ENCODE measurements at places on chromosomes 2 and 18.

- DNase-seq = no peak
These were observed 154.8 kb upstream of the PGAP1 start for GRCh38 chr2:197081294-197081693.

DNA sequence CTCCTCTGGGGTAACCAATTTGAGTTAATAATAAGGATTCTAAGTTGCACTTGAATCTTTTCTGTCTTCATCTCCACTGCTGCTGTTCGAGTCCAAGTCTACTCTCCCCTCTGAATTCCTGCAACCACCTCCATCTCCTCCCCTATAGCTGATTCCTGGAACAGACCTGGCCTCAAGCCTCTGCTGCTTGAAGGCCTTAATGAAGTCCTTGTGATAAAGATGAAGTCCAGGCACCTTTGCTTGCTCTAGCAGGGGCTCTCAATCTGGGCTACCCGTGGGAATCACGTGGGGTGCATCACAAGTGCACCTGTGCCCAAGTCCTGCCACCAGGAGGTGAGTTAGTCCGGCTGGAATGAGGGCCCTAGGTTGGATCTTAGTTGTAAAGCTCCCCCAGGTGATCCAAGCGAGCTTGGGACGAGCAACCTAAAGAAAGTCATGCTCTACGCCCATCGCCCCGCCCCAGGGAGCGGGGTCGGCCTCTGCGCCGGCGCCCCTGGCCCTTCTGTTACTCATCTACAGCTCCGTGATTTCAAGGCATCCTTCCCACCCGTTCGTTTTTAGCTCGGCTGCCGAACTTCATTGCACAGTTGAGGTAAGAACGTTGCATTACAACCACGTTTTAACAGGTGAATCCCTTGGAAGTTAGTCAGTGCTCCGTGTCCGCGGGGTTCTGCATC is 905 bp upstream of the IAH1 start:
- DNase-seq = no peak

DNA sequence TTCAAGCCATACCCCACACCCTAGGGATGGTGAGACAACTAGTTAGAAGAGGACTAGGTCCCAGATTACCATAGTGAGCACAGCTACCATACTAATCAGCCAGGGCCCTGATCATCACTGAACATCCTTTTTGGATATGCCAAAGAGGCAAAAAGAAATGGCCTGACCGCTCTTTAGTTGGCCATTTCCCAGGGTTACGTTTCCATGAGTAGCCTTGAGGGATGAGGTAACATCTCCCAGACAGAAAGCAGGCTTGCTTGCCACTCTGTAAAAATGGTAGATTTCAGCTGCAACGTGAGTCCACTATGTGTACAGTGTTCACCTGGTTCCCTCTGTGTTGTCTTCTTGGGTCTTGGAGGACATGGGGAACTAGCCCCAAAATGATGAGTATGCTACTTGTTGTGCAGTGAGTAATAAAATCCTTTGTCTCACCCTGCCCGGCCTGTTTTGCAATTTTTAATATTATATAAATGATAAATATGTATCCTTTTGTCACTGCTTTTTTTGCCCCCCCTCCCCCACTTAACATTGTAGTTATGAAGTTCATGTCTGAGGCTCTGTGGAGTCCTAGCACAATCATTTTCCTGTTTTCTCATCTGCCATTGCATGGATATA is 8.9 kb upstream of the GALM start:
- DNase-seq = no peak

- DNase-seq = no peak
These were observed 7.7 kb upstream of the NBAS start for GRCh38 chr2:15568874-15569273.

- no peak for DNase-seq
These were observed 55.9 kb downstream of the SDC1 start for GRCh38 chr2:20168727-20169696.

GRCh38 chr2:137838255-137839092 is 125.8 kb upstream of the HNMT start:
- DNase-seq = peak; percentile 45

GRCh38 chr18:36038102-36038663 is 29.2 kb downstream of the RPRD1A start:
- DNase-seq = no peak

- DNase-seq = no peak
These were observed 318.5 kb downstream of the FBXO15 start for GRCh38 chr18:73829146-73829545.

GRCh38 chr2:173708806-173709205 is 256.4 kb downstream of the SP3 start:
- DNase-seq = no peak

DNA sequence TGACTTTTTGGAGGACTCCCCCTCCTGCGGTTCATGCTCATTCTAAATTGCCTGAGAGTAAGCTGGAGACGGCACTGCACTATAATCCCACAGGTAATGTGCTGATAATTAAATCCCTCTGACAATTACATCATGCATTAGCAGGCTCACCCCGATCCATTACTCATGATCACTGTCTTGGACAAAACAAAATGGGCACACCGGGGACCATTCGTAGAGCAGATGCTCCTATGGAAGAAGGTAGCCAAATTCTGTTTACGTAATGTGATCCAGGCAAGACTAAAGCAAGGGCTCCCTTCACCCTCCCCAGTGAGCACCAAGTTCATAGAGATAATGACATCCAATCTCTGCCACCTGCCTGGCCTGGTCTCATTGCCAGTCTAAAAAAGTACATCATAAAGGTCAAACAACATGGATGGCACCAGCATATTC is 657.1 kb upstream of the SOX11 start:
- no peak for DNase-seq

GRCh38 chr2:46937471-46937901 is 21.9 kb upstream of the MCFD2 start:
- no peak for DNase-seq

DNA sequence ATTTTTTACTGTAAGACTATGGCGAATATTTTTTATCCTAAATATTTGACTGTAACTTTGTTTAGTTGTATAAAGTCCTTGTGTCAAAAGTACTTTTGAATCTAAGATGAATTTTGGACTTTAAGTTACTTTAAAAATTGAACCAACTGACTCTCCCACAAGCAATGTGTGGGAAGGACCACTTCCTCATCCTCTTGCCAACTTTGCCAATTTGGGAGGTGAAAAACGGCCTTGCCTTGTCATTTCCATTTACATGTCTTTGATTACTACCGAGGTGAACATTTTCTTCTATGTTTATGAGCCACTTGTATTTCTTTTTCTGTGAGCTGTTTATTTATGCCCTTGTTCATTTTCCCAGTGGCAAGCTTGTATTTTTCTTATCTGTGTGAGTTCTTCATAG is 12.8 kb upstream of the MSGN1 start:
- no peak for DNase-seq

DNA sequence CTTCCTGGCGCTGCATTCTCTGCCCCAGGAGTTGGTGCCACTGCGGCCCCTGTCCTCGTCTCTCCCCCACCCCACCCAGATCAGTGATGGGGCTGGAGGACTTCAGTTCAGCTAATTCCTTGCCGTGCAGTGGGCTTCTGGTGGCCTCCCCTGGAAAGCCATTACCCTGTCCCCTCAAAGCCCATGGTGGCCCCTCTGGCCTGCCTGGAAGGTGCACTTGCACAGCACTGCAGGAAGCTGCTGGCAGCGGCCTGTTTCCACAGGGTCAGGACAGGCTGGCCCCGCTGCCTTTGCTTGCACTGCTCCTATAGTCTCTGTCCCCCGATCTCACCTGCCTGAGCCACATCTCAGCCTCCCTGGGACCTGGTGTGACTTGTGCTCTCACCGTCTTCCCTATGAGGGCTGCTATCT is 105.1 kb downstream of the USP40 start:
- no peak for DNase-seq

DNA sequence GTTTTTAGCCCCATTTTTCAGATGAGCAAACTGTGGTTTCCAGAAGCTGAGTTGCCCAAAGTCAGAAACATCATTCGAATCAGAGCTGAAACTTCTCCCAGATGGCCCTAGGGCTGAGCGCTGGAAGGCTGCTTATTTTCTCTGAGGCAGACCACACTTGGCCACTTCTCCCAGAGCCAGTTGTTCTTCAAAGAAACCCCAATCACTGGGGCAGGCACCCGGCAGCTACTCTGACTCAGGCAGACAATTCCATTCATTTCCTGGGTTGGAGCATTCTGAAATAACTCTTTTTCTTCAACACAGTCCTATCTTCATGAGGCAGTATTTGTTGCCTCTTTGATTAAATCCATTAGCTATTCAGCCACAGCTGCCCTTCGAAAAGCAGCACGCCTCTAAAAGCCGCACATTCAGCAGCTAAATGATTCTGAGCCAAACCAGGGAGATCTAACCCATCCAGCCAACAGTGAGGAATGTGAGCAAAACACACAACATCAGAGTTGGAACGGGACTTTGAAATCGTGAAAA is 40.9 kb downstream of the LRATD1 start:
- no peak for DNase-seq

DNA sequence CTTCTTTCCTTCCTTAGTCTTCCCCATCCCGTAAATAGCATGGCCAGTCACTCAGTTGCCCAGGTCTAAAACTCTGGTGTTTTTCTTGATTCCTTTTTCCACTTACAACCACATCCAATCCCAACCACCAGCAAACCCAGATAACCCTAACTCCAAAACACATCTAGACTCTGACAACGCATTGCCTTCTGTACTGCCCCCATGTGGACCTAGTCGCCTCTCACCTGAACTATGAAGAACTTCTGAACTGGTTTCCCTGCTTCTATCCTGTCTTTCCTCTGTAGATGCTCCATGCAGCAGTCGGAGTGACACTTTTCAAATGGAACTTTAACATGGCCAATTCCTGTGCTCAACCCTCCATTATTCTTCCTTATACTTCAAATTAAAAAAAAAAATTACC is 26.5 kb downstream of the ST6GAL2 start:
- DNase-seq = no peak

All from CD4-positive, alpha-beta T cell treated with Interleukin-1 beta for 1 hour (primary cell).